ENCODE measurements at places on chromosomes 6 and 20.

DNA sequence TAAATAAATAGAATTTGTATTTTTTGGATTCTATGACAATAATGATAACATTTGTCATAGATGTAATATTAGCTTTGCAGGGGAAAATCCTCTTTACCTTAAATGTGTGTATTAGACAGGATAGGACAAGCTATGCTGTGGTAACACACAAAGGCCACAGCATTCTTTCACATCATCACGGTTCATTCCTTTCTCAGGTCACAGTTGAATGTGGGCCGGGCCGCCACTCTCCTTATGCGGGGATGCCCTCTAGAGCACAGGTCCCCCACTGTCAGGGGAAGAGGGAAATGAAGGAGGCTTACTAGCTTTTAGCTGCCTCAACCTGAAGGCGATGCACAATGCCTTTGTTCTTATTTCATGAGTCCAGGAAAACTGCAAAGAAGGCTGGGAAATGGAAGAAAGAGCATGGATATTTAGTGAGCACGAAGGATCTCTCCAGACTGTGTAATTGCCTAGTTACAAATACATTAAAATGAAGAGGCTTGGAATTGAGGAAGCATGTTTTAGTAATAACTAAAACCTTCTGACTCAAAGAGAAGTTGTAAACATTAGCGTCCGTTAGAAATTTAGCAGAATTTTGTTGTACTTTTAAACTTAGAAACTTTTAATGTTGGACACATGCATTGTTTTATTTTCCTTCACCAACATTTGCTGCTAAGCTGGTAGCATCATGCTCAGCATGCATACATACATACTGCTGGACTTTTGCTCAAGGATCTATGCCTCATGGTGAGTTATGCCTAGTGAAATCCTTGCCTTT lies 248.9 kb upstream of the FOXQ1 start:
- no peak for DNase-seq

- DNase-seq, result no peak
Observed at GRCh38 chr6:154247119-154247861, 109.3 kb downstream of the IPCEF1 start.

DNA sequence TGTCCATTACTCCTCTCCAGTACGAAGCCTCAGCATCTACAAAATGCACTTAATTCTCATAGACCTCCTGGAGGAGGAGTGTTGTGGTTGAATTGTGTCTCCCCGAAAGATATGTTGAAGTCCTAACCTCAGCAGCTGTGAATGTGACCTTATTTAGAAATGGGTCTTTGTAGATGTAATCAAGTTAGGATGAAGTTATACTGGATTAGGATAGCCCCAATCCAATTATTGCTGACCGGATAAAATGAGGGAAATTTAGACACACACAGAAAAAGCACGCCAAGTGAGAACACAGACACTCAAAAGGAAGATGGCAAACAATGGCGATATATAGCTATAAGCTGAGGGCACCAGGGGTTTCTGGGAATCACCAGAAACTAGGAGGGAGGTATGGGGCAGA lies 64.2 kb upstream of the FAM184A start:
- DNase-seq, result no peak

DNA sequence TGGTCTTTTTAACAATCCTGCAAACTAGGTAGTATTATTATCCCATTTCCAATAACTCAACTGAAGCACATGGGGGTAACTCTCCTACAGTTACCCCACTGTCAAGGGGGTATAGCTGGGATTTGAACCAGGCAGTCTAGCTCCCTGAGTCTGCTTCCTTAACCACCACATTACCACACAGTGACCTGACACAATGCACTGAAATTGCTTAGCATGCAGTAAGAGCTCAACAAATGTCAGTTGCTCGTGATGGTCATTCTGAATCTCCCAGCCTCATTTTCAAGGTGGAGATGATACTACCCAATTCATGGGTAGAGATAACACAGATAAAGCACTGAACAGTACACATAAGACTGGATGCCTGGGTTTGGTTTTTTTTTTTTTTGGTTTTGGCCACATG lies 193.2 kb upstream of the MYLIP start:
- DNase-seq, result no peak

- DNase-seq, result no peak
Observed at GRCh38 chr6:170018936-170019817, 267.8 kb downstream of the ERMARD start.

DNA sequence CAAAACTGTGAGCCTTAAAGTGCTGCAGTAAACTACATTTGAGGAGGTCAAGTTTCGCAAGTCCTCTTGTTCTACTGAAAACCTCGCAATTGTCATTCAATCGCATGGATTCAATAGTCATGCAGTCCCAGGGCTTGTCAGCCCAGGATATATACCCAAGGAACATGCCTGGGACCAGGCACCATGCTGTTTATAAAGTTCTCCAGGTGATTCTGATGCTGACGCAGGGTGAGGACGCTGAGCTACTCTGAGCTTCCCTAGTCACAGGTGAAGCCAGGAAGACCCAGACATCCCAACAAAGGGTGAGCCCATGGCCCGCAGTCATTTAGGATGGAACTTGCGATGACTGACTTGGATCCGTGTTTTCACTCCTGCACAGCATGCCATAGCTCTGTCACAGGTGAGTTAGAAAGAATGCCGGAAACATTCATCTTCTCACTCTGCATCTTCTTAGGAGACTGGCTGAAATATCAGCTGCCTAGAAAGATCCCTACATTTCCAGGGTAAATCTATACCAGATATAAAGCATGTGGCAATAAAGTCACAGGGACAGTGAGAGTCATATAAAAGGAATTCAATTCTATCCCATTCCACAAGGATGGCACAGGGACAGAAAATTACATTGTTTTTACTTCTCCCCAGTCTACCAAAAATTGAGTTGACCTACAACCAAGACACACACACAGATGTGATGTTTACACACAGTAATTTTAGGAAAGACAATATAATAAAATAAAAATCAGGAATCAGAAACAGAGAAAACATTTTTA lies 27.0 kb upstream of the SSTR4 start:
- no peak for DNase-seq

GRCh38 chr6:41850861-41851260 lies 44.3 kb downstream of the USP49 start:
- DNase-seq, result no peak

GRCh38 chr20:34355427-34355826 lies 7.6 kb upstream of the ITCH start:
- no peak for DNase-seq

DNA sequence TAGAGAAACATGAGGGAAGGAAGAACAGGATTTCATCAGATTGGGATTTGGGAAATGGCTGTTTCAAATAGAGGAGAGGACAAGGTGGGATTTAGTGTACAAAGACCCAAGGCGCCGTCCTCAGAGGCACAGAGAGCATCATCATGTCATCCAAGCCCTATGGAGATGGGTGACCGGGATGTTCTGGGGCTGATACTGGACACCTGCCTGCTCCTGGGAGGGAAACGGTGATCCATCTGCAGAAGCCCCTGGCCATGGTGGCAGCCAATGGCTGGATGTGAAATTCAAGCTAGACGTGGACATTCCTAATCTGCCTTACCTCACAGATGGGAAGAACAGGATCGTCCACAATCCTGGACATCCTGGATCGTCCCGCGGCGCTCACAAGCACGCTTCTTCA lies 12.7 kb downstream of the NKX2-2 start:
- DNase-seq, result no peak

- DNase-seq, result no peak
Observed at GRCh38 chr6:170134471-170135440, 156.1 kb downstream of the DLL1 start.

DNA sequence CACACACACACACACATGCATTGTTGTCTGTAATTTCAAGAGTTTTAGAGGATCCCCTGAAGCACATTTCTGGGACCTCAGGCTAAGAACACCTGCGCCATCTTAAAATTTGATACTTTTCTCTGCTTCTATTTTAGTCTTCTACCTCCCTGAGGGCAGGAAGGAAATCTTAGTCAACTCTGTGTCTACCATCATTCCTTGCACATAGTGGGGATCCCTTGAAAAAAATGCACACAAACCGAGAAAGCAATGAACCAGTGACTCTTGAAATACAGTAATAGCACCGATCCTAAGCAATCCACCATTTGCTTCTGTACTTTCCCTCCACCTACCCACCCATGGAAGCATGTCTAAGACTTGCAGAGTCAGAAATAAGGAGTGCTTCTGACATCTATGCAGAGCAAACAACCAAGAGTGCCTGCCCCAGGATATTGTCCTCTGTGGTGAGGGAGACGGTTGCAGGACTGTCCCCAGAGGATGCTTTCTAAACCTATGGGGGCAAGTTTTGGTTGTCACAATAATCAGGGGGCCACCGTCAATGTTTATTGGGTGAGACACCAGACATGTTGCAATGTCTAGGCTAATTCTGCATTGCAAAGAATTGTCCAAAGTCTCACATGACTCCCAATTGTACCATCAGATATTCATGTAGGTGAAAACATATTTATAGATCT lies 208.0 kb upstream of the TAB2 start:
- no peak for DNase-seq

DNA sequence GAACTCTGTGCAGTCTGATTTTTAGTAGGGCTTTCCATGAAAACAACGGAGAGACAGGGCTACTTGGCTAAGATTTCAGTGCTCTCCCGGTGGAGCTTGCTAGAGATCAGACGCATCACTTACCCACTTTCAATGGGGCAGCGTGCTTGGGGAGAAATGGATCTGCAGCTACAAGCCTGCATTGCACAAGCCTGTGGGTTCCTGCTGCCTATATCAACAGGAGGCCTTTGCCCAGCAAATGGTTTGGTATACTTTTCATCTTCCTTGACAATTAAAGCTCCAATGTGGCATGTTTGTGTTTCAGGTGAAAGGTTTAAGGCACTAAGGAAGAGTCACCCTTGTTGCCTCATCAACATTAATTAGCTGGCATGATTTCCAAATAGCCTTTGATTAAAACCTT lies 136.0 kb upstream of the FOXQ1 start:
- DNase-seq, result no peak

- no peak for DNase-seq
Observed at GRCh38 chr6:153325661-153326060, 194.6 kb upstream of the RGS17 start.

DNA sequence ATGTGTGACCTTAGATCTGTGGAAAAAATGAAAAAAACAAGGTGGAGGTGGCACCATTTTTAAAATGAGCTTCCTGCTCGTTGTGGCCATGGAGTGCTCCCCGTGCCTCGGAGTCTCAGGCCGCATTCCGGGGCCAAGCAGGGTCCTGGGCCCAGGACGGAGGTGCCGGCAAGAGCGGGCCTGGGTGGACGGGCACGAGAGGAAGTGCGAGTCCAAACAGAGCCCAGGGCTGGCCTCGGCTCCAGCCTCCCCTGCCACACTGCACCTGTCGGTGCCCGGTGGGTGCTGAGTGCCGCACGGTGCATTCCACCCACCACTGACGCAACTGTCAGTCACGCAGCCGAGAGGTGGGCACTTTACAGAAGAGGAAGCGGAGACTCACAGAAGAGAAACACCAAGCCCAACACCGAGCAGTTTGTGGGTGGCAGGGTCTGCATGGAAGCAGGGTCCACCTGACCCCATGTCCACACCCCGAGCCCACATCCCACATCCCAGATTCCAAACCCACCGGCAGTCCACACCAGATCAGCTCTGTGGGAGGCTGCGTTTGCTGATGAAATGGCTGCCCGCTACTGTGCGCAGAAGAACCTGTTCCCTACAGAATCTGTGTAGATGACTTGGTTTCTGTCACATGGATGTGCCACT lies 97.7 kb downstream of the PSMB1 start:
- no peak for DNase-seq

- no peak for DNase-seq
Observed at GRCh38 chr6:133827766-133828165, 61.1 kb upstream of the TCF21 start.

- no peak for DNase-seq
Observed at GRCh38 chr20:54151075-54151439, 22.7 kb downstream of the CYP24A1 start.

- no peak for DNase-seq
Observed at GRCh38 chr6:24255676-24256075, 102.2 kb downstream of the DCDC2 start.

DNA sequence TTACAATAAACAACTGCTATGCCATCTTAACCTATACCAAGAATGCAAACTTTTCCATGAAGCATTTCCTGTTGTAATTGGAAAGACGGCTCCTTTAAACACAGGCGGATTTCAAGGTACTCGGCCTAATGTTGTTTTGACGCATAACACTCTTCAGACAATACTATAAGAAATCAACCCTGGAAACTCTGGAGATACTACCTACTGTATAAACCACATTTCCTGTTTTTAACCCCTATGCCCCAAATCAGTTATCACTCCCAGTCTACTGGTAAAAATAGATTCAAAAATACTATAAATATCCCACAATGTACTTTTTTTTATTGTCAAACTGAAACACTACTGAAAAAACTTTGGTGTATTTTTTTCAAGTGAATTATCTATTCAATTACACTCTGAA lies 118.1 kb downstream of the IRF4 start:
- DNase-seq, result no peak

DNA sequence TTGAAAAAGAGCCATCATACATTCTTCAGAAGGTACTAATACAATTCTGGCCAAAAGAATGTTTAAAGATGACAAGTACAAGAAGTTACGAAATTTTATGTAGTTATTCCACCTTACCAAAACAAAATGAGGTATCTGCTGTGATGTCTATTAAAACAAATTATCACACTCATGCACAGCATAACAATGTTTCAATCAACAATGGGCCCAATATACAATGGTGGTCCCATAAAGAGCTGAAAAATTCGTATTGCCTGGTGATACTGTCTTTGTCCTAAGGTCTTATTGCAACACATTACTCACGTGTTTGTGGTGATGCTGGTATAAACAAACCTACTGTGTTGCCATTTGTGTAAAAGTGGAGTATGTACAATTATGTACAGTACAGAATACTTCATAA lies 3.6 kb upstream of the NUP153 start:
- no peak for DNase-seq

- DNase-seq, result no peak
Observed at GRCh38 chr20:20366551-20366875, 1.4 kb upstream of the INSM1 start.

GRCh38 chr6:63817492-63818050 lies 182.0 kb downstream of the PHF3 start:
- DNase-seq, result no peak

All from activated T-helper 1 cell treated with anti-CD3 and anti-CD28 coated beads, Interleukin-2, amount 50 U/mL, for 16 hours (primary cell).